ENCODE measurements at places on chromosomes 3 and 15.

DNA sequence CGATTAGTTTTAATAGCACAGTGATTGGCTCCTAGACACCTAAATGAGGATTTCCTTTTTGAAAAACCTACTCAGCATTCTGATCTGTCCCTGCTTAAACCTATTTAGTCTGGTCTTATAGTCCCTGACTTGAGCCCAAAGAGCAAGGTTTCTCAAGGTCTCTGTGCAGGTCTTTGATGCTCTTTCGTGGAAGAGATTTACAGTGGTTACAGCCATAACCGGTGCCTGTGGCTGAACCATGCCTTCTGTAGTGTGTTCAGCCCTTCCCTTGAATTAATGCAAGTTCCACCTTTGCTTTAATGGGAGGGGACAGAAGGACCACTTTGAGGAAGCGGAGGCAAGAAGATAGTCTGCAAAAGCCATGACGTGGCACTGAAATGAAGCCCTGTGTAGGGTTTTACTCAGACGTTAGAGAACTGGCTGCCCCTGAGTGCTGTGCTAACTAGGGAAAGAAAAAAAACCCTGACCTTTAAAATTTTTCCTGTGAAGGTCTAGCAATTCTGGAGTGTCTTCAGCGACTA is 43.0 kb downstream of the ZBTB38 start:
- peak; percentile 77 for DNase-seq

GRCh38 chr3:129605203-129605921 is 1.1 kb downstream of the PLXND1 start:
- DNase-seq = peak; percentile 24

GRCh38 chr15:87710406-87710805 is 546.1 kb downstream of the NTRK3 start:
- no peak for DNase-seq

- no peak for DNase-seq
Observed at GRCh38 chr3:146131616-146132410, 29.2 kb downstream of the PLOD2 start.

GRCh38 chr3:65796676-65797075 is 242.0 kb downstream of the MAGI1 start:
- DNase-seq = no peak

GRCh38 chr15:41285285-41285684 is 47.1 kb downstream of the OIP5 start:
- no peak for DNase-seq

DNA sequence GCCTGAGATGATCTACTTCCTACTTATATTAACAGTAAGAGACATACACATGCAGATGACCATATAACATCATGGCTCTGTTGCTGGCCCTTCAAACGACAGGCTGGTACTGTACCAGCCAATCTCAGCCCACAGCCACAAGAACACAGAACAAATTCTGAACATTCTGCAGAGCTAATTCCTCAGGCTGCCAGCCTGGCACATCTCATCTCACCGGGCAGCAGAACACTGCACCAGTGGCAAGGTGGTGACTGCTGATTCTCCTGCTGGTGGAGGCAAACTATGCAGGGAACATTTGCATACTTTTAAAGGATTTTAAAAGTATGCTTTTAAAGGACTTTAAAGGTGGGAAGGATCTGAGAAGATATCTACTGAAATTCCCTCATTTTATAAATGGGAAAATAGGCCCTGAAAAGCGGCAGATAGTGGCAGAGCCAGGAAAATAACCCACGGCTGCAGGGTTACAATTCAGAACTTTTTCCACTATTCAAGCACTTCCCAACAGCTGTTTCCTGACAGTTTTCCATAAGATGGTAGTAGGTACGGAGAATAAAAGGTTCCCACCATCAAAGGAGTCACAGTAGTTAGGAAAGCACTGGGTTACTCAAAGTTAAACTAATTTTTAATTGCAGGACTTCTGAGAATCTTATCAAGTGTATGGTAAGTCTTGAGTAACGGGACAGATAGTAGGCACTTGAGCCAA is 37.3 kb downstream of the SUMF1 start:
- no peak for DNase-seq

DNA sequence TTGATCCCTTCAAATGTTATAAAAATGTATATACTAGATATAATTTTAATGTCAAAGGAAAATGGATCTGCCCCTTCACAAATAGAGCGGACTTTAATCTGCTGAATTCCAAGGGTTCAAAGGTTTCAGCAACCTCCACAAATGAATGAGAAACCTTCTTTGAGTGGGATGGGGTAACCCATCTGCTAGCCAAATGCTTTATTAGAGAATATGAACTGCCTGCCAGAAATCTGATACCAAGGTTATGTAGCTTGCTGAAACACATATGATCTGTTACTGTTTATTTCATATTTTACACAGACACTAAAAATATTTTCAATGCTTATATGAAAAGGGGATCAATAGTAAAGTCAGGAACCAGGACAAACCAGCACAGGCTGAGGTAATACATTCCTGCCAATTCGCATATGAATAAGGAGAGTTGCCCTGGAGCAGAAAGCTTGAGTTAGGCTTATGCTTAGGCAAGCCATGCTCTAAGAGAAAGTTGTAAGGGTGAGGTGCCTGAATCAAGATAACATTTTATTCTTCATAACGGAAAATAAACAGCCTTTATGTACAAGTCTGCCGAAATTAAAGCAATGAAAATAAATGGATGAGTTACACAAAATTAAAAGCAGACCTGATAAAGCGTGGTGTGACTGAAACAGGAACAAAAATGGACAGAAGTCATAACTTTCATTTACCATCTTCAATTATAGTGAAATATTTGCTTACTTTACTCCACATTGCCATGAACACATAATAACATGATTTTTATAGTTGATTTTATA is 26.5 kb downstream of the PLOD2 start:
- no peak for DNase-seq

GRCh38 chr3:113634782-113635474 is 61.5 kb downstream of the USF3 start:
- DNase-seq = no peak

DNA sequence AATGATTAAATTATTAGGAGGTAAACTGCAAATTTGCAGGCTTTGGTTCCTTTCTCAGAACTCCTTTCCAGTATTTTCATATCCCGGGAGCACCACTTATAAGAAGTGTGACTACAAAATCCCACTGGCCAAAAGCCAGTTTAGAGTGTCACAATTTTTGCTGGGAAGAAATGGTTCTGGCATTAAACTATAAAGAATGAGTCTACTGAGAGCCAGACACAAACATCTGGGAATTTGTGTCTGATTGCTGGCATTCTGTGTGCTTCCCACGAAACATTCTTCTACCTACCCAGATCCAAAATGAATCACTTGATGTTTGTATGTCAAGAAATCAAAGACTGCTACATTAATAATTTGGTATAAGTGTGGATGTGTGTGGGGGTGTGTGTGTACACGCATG is 82.8 kb downstream of the DUT start:
- DNase-seq = no peak

DNA sequence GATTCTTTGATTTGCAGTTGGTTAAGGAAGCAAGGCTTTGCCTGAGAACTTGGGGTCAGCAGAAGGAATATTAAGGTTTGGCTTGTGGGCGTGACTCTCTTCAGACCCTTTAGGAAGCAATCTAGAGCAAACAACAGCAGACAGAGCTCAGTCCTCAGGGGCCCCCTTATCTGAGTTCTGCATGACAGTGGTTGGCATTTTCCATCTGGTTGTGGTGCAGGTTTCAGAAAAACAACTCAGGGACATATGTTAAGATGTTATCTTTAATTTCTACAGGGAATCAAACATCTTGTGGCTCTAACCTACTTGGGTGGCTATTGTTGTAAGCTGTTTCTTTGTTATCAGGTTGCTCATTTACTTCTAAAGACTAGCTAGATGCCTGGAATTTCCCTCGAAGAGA is 141.4 kb downstream of the VPS8 start:
- no peak for DNase-seq

DNA sequence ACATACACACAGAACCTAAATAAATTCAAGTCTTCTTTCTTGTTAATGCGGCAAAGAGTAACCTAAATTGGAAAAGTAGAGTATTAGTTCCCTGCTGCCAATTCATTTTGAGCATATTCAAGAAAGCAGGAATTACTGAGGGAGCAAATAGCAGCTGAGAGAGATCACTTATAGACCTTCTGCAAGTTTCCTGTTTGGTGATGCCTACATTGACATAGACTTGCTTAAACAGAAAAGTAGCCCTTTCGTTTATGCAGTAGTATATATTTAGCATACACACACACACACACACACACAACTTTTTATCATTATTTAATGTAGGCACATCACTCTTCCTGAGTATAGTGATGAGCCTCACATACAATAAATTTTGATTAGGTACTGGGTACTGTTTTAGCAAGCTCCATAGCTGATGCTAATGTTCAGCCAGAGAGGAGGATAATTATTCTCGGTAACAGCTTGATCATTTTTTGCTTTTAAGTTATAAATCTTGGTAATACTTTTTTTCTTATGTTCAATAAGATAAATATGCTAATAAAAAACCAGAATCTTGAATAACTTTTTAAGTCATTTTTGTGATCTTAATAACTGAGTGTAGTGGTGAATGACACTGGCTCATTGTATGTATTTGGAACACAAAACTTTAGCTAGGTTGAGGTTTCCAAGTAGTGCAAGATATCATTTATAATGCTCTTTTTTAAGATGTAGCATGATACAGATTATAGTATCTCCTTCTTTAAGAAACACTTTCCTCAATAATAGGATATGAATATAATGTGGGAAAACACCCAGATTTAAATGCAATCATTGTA is 174.7 kb downstream of the MBNL1 start:
- no peak for DNase-seq

DNA sequence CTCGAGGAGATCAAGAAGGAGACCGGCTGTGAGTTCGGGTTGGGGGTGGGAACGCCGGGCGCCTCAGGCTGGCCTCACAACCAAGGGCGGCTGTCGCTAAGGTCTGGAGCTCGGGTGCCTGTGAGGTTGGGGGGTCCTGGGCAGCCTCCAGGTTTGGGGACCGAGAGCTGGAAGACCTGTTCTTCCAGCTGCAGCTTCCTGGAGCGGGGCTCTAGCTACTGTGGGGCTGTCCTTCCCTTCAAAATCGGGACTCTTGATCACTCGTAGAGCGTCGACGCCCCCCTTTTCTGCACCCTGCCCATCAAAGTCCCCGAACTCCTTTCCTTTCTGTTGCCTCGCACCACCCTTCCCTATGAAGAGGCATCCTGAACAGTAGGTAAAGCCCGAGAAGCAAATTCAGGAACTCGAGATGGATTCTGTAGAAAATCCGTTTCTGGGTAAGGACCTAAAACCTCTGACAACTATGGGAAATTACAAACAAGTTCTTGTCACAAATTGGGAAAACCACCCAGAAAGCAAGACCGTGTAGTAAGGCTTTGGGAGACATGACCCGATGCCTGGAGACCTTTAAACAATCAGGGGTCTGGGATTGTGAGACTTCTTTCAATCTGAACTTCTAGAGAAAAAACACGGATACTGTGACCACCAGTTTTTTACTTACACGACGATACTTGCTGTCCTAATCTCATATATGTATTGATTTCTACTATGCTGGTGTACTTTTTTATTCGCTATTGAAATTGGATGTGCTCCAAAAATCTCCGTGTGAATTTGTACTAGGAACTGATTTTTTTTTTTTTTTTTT is 556 bp downstream of the CHP1 start:
- DNase-seq = peak; percentile 35

DNA sequence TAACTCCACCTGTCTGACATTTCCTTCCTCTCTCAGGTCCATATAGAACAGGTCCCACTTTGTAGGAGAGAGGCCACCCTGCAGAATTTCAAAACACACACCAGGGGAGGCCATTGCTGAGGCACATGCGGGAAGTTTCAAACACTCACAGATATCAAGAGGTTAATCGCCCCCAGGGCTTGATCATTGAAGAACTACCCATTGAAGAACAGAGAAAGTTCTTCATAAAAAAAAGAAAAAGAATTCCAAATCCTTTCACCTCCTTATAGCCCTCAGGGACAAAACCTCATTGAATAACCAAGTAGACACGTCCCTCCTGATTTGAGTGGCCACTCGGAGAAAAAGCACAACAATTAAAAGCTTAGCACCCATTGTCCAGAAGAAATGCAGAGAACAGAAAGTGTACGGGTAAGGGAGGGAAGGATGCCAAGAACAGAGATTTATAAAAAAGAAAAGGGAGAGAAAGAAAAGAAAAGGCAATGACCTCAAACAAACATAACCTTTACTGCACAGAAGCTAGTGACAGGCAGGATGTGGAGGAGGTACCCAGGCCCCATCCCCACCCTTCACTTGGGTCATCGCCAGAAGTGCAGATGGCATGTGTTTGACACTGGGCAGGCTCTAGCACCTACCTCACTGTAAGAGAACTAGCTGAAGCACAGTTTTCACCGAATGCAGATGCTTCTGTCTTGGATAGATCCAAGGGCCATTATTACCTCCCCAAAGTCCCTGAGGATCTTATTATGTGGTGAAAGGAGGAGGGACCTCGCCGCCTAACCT is 112.3 kb upstream of the HES1 start:
- DNase-seq = no peak

DNA sequence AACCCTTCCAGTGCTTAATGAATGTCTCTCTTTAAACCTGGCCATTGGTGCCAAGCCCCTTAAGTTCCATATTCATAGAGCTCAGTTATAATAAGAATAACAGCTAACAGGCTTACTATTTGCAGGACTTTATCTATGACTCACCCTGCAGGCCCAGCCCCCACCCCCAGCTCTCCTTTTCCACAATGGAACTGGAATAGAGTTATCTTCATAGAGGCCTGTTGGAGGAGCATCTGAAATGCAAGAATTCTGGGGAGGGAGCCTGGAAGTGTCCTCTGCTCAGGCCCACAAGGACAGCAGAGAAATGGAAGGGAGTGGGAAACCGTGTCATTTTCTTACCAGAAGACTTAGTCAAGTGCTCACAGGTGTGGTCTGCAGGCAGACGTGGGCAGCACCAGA is 52.8 kb downstream of the SEMA5B start:
- no peak for DNase-seq

GRCh38 chr3:58383904-58384303 is 49.7 kb downstream of the PDHB start:
- no peak for DNase-seq

DNA sequence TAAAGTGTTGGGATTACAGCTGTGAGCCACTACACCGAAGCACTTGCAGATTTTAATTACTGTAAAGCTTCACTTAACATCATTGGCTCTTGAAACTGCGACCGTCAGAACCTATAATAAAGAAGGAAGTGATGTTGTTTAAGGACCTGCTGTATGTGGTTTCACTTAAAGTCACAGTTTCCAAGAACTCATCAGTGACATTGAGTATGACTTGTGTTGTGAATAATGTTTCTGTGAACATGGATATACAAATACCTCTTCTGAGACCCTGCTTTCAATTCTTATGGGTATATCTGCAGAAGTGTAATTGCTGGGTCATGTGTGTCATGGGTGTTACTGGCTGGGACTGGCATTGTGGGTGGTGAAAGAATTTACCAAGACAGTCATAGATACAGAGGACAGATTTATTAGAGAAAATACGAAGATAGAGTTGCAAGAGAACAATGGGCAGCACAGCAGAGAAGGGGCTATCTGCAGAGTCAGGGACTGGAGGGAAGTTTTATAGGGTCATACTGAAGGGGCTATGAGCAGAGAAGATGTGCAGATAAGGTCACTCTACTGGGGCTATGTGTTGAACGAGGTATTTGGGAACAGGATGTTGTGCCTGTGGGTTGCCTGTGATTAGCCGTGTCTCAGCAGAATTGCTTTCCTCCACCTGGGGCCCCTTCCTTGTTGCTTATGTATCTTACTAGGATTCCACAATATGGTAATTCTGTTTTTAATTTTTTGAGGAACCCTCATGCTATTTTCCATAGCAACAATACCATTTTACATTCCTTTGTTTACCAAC is 4.5 kb downstream of the NDUFB5 start:
- DNase-seq = peak; percentile 10
